ENCODE measurements at places on chromosomes 1 and 21.

- no peak for DNase-seq
- no peaks in the 10 kb centered on the region for H3K4me1 ChIP-seq
- no peaks in the 10 kb centered on the region for H3K36me3 ChIP-seq
- H3K27ac ChIP-seq = no peak overlapping the region
- H3K27me3 ChIP-seq = no peaks in the 10 kb centered on the region
- H3K4me3 ChIP-seq = no peak overlapping the region
These were observed 37.1 kb upstream of the PTGS2 start for GRCh38 chr1:186717286-186717685.

DNA sequence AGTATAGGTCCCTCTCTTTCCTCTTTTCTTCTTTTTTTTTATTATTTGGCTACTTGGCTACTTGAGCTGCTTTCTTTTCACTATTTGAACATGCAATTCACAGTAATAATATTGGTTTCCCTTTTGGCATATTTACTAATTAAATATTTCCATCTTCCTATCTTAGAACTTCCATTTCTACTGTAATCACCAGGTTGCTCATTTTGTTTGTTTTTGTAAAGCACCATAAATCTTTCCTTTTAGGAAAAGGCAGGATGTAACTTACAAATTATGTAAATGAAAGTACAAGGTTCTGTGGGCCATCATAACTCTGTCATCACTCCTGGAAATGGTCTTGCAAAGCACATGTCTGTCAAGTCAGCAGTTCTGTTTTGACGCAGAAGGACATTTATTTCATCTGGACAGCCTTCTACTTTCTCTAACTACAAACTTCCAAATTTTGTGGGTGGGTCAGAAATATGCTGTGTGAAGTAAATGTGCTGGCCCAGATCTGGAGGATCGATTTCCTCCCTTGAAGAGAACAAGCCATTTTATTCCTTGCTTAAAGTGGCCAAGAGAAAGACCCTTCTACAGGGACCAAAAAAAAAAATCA is 71.7 kb upstream of the TNFSF18 start:
- no peaks in the 10 kb centered on the region for H3K36me3 ChIP-seq
- no peaks in the 10 kb centered on the region for H3K27me3 ChIP-seq
- peak overlapping the region; percentile 56 for H3K27ac ChIP-seq
- peak overlapping the region; percentile 37 for H3K4me3 ChIP-seq
- no peak for DNase-seq
- H3K4me1 ChIP-seq = peaks cover 39% of the 10 kb centered on the region

DNA sequence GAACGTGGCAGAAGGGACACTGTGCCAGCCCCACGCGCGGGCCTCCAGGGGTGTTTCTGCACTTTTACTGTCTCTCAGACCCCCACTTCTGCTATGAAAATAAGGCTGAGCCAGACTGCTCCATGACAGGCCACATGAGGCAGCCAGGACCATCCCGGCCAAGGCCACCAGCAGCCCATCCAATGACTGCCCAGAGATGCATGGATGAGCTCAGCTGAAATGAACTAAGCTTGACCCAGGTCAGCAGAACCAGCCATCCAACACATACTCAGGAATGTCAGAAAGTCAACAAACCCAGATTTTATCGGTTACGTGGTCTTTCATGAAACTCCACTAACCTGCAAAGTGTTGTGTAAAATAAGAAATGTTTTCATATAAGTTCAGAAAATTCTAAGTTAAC is 51.2 kb downstream of the CCDC185 start:
- no peak for DNase-seq
- H3K27ac ChIP-seq = no peak overlapping the region
- no peaks in the 10 kb centered on the region for H3K36me3 ChIP-seq
- H3K27me3 ChIP-seq = peaks cover 15% of the 10 kb centered on the region
- no peak overlapping the region for H3K4me3 ChIP-seq

DNA sequence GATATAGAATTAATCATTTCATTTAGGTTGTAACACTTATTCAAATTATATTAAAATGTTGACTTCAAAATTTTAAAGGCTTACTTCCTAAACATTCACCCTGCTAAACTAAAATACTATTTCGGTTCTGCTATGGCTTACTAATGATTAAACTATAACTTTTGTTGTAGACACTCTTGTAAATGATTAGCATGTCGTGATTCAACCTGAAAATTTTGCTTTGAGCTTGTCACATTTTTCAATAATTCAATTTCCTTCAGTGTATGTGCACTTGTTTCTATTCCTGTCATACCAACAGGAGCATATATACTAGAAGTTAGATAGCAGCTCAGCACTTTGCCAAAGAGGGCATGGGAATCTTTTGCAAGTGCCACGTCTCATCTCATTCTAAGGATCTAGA is 1018.8 kb downstream of the AMY1C start:
- H3K4me3 ChIP-seq = no peak overlapping the region
- H3K36me3 ChIP-seq = no peaks in the 10 kb centered on the region
- H3K4me1 ChIP-seq = peaks cover 6% of the 10 kb centered on the region
- H3K27me3 ChIP-seq = no peaks in the 10 kb centered on the region
- H3K27ac ChIP-seq = no peak overlapping the region

- no peaks in the 10 kb centered on the region for H3K36me3 ChIP-seq
- DNase-seq = no peak
- H3K4me3 ChIP-seq = no peak overlapping the region
- peaks cover 12% of the 10 kb centered on the region for H3K27me3 ChIP-seq
These were observed 671.9 kb upstream of the USP24 start for GRCh38 chr1:55886856-55887712.

- peaks cover 50% of the 10 kb centered on the region for H3K27me3 ChIP-seq
- H3K4me3 ChIP-seq = peak overlapping the region; percentile 86
- H3K36me3 ChIP-seq = no peaks in the 10 kb centered on the region
- peaks cover 17% of the 10 kb centered on the region for H3K4me1 ChIP-seq
- H3K27ac ChIP-seq = peak overlapping the region; percentile 73
These were observed 687 bp downstream of the TGFBR3 start for GRCh38 chr1:91885213-91885715.

GRCh38 chr1:155931332-155932038 is 2.7 kb downstream of the KHDC4 start:
- peaks cover 23% of the 10 kb centered on the region for H3K36me3 ChIP-seq
- H3K27me3 ChIP-seq = no peaks in the 10 kb centered on the region
- H3K4me3 ChIP-seq = peak overlapping the region; percentile 79
- peak overlapping the region; percentile 85 for H3K27ac ChIP-seq
- H3K4me1 ChIP-seq = peaks cover 5% of the 10 kb centered on the region

GRCh38 chr1:101290119-101290921 is 53.5 kb downstream of the S1PR1 start:
- DNase-seq = no peak
- no peaks in the 10 kb centered on the region for H3K36me3 ChIP-seq
- peaks cover 32% of the 10 kb centered on the region for H3K4me1 ChIP-seq

DNA sequence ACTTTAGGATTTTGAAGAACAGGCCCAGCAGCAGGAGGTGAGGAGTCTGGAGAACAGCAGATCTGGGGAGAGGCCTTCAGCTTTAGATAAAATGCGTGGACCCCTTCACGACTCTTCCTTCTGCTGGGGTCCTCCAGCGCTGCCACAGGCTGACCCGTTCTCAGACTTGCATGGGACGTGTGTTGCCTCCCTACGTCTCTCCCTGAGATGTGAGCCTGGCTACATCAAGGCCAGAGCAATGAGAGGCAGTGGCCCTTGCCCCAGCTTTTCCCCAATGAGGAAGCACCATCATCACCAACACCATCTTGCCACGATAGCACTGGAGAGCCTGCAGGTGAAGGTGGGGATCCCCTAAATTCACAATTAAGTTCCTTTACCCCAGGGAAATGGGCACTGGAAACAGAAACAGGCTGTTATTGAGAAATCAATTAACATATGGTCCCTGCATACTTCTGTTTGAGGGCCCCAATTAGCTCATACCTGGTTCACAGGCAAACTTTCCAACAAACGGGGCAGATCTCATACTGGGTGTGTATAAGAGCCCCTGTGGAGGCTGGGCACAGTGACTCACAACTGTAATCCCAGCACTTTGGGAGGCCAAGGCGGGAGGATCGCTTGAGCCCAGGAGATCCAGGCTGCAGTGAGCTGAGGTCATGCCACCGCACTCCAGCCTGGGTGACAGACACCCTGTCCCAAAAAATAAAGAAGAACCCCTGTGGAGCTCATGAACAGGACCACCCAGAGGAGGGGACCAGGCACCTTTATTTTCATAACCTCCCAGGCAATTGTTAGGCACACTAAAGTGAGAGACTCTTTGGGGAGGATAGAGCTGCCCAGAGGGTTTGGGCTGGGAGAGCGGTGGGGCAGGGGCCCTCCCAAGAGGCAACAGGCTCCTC is 12.1 kb upstream of the ADAMTSL4 start:
- no peak overlapping the region for H3K4me3 ChIP-seq
- peaks cover 8% of the 10 kb centered on the region for H3K27me3 ChIP-seq
- H3K4me1 ChIP-seq = peaks cover 8% of the 10 kb centered on the region
- H3K27ac ChIP-seq = no peak overlapping the region

DNA sequence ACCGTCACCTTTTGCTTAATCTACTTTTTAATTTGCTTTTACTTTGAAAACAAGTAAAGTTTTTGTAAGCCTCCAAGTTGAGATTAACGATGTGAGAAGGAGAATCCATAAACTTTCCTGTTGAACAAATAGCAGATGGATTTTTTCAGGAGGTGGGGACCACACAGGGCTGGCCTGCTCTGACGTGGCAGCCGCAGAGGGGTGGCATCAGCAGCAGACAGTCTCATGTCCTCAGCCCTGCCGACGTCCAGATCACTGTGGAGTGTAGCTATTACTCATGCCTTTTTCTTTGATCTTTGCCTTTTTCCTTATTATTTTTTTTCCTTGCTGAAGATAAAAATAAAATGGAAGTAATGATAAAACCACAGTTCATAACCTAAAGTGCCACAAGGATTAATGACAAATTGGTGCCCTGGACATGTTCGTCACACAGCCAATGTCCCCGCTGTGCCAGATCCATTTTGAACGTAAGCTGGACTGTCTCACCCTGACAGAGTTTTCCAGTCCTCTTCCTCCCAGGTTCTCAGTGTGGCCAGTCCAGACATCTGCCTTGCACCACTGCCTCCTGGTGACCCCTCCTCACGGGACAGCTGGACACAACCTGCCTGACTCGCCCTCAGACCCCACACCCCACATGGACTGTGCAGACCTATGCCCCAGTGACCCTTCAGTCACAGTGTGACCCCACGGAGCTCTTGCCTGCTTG is 15.4 kb upstream of the ZBTB21 start:
- no peak overlapping the region for H3K4me3 ChIP-seq
- no peak for DNase-seq
- peaks cover 7% of the 10 kb centered on the region for H3K27me3 ChIP-seq
- no peaks in the 10 kb centered on the region for H3K36me3 ChIP-seq
- no peak overlapping the region for H3K27ac ChIP-seq
- H3K4me1 ChIP-seq = peaks cover 14% of the 10 kb centered on the region

GRCh38 chr1:15957221-15958095 is 18.4 kb downstream of the ZBTB17 start:
- no peak for DNase-seq
- H3K27me3 ChIP-seq = no peaks in the 10 kb centered on the region
- peaks cover 60% of the 10 kb centered on the region for H3K4me1 ChIP-seq
- H3K4me3 ChIP-seq = no peak overlapping the region
- peak overlapping the region; percentile 85 for H3K27ac ChIP-seq

GRCh38 chr1:74323937-74324473 is 88.8 kb downstream of the TNNI3K start:
- no peaks in the 10 kb centered on the region for H3K27me3 ChIP-seq
- DNase-seq = no peak
- H3K4me3 ChIP-seq = no peak overlapping the region

DNA sequence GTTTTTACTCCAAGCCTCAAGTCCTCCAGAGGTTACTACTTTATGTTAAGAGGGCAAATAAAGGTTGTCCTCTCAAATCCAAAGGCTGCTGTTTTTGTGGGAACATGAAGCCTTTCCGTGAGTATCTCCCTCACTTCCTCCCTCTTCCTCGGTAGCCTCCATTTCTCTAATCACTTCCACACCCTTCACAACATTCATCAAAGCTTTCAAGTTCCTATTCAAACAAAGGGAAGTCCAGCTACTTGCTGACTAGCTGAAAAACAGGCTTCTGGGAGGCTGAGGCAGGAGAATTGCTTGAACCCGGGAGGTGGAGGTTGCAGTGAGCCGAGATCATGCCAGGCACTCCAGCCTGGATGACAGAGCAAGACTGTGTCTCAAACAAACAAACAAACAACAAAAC is 6.6 kb upstream of the CD48 start:
- no peak overlapping the region for H3K27ac ChIP-seq
- DNase-seq = no peak
- H3K36me3 ChIP-seq = no peaks in the 10 kb centered on the region

GRCh38 chr21:45021428-45022347 is 52.7 kb upstream of the ADARB1 start:
- H3K4me3 ChIP-seq = no peak overlapping the region
- H3K4me1 ChIP-seq = peaks cover 5% of the 10 kb centered on the region
- DNase-seq = no peak
- H3K27ac ChIP-seq = no peak overlapping the region
- peaks cover 27% of the 10 kb centered on the region for H3K27me3 ChIP-seq

- no peaks in the 10 kb centered on the region for H3K4me1 ChIP-seq
- H3K4me3 ChIP-seq = no peak overlapping the region
- H3K27ac ChIP-seq = no peak overlapping the region
- H3K36me3 ChIP-seq = no peaks in the 10 kb centered on the region
These were observed 92.4 kb upstream of the ERG start for GRCh38 chr21:38590449-38591217.

- no peak for DNase-seq
- peaks cover 7% of the 10 kb centered on the region for H3K4me1 ChIP-seq
- H3K27ac ChIP-seq = no peak overlapping the region
- peaks cover 2% of the 10 kb centered on the region for H3K36me3 ChIP-seq
- no peak overlapping the region for H3K4me3 ChIP-seq
These were observed 13.8 kb downstream of the OPTC start for GRCh38 chr1:203507759-203508158.

GRCh38 chr21:32120230-32120629 is 158.6 kb downstream of the MIS18A start:
- H3K4me3 ChIP-seq = no peak overlapping the region
- DNase-seq = no peak
- H3K36me3 ChIP-seq = peaks cover 4% of the 10 kb centered on the region
- H3K27me3 ChIP-seq = peaks cover 21% of the 10 kb centered on the region
- no peaks in the 10 kb centered on the region for H3K4me1 ChIP-seq

- no peak overlapping the region for H3K4me3 ChIP-seq
- DNase-seq = no peak
- no peaks in the 10 kb centered on the region for H3K36me3 ChIP-seq
These were observed 4.4 kb upstream of the PRDM15 start for GRCh38 chr21:41883582-41883981.

GRCh38 chr1:30743584-30744059 is 14.0 kb downstream of the LAPTM5 start:
- H3K4me3 ChIP-seq = peak overlapping the region; percentile 72
- no peaks in the 10 kb centered on the region for H3K27me3 ChIP-seq
- no peak for DNase-seq
- H3K36me3 ChIP-seq = peaks cover 95% of the 10 kb centered on the region
- H3K4me1 ChIP-seq = peaks cover 100% of the 10 kb centered on the region

DNA sequence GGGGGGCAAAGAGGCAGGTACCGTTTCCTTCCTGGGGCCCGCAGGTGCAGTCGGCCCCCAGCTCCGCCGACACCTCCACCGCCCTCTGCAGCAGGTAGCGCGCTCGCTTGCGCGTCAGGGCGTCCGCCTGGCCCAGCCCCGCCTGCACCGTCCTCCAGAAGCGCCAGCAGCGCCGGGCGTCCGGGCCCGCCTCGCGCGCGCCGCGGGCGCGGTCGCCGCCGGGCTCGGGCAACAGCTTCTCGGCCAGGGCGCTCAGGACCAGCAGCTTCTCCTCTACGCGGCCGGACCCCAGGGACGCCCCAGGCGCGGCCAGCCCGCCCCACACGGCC is 863 bp downstream of the TARBP1 start:
- H3K4me3 ChIP-seq = peak overlapping the region; percentile 77
- peaks cover 39% of the 10 kb centered on the region for H3K4me1 ChIP-seq
- peak; percentile 66 for DNase-seq
- H3K36me3 ChIP-seq = peaks cover 22% of the 10 kb centered on the region
- H3K27me3 ChIP-seq = peaks cover 9% of the 10 kb centered on the region

GRCh38 chr1:112083487-112083886 is 94.0 kb upstream of the KCND3 start:
- DNase-seq = no peak
- no peak overlapping the region for H3K27ac ChIP-seq
- no peak overlapping the region for H3K4me3 ChIP-seq
- H3K36me3 ChIP-seq = no peaks in the 10 kb centered on the region

Measured in stimulated activated naive B cell treated with anti-CD40 and anti-IgM and Interleukin-4, amounts not matched to agents 10 μg/mL and 1 μg/mL and 100 μg/mL, for 72 hours (primary cell).